Colonic mucosa (tissue), 4 donors: ENCODE measurements at places on chromosomes 4 and X. TPM values are rescaled to one million over a fixed set of nuclear protein-coding genes. Genes with fewer than 3 reads are reported as not detected.

DNA sequence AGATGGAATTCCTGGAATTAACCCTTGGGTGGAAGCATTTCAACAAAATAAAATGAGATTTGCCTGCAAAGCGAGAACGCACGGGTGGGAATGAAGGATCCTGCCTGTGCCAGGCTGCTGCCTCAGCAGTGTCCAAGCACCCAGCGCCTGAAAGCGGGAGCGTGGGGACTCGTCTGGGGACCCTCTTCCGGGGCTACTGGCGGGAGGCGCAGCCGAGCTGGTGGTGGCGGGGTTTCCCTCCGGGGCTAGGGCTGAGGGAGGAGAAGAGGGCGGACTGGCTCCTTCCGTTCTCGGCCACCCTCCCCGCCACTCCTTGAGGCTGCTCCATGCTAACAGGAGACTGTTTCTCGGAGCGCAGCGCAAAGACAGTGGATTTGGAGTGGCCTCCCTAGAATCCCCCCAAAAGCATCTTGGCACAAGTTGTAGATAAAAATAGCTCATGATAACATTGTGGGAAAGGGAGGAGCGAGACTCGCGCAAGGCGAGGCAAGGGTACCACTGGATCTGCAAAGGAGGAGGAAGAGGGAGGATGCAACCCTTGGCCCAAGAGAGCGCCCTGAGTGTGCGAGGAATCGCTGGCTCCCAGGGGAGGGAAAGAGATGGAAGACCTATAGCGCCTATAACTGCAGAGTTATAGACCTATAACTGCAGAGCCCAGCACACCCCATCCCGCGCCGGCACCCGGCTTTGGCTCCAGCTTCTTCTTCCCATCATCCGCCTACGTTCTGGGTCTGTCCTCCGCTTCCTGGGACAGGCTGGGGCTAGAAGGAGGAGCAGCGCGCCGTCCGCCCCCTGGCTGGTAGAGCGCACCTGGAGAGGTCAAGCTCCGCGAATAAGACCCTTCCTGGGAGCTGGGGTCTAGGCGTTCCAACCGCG is 1.3 kb downstream of the HS3ST1 start:
- DNase-seq, result no peak

- DNase-seq, result peak; percentile 58
Observed at GRCh38 chr4:38752941-38753806, 29.6 kb downstream of the TLR10 start.

- no peak for DNase-seq
Observed at GRCh38 chr4:112933790-112934189, 115.7 kb upstream of the ANK2 start.

The PDLIM3 gene
- 34.9 TPM for total RNA-seq

The TCEAL2 gene
- total RNA-seq, result 0.25 TPM

DNA sequence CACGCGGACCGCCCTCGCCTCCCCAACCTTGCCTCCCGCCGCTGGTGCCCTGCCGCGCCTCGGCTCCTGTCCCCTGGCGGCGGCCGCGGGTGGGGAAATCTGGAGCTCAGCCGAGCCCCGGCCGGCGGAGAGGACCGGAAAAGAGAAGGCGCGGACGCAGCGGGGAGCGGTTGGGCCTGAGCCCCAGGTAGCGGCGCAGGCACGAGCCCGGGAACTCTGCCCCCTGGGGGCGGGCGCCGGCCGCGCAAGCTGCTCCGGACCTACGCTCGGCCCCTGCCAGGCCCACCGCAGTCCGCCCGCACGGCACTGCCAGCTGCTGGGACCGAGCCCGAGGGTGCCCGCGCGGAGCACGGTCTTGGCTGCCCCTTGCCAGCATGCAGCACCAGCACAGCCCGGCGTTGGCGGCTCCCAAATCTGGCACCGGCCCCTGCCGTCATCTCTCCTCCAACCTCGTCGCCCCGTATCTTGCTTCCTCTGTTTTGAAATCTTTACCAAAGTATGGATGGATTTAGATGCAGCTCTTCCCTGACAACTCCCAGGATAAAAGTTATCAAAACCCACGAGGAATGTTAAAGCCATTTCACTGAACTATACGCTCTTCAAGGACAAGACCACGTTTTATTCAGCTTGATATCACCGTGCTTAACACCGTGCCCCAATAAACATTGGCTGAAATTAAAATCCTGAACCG is at the start of gene PRSS12:
PRSS12 (minus strand) TSS at position 161 of the 691 bp plus-strand sequence. CDS start 283 bp downstream, outside the sequence.
- peak; percentile 83 for DNase-seq

GRCh38 chr4:80539190-80539589 is 203.7 kb downstream of the CFAP299 start:
- no peak for DNase-seq

- DNase-seq, result no peak
Observed at GRCh38 chr4:153850533-153851280, 61.8 kb upstream of the SFRP2 start.

The IL13RA1 gene
- 52.8 TPM for total RNA-seq

DNA sequence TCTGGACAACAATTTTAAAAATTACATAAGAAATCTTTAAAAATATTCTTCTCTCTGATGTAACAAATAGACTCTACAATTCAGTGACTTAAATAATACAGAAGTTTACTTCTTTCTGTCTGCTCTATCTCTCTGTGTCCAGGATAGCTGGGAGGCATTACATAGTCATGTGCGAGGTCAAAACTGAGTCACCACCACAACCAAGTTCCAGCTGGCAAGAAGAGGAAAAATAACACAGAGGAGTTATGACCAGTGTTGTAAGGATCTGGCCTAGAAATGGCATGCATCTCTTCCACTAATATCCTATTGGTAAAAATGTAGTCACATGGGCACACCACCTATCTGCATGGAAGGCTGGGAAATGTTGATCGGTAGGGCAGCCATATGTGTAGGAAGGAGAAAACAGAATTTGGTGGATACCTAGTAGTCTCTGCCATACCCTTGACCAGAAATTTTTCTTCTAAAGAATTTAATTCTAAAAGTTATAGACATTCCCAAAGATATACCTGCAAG is 39.4 kb upstream of the WDFY3 start:
- DNase-seq, result no peak

DNA sequence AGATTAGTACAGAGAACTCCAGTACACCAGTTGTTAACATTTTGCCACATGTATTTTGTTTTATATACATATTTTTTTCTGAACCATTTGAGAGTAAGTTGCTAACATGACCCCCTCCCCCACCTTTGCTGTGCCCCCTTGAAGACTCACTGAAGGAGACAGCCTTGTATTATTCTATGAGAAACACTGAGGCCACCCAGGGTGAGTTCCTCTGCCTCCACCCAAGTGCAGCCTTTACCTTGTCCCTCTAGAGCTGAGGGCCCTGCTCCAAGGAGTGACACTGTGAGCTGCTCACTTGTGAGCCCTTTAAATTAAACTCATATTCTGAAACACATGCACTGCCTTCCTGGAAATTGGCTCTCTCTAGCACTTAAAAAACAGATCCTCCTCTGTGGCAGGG is 21.1 kb downstream of the KIT start:
- no peak for DNase-seq

DNA sequence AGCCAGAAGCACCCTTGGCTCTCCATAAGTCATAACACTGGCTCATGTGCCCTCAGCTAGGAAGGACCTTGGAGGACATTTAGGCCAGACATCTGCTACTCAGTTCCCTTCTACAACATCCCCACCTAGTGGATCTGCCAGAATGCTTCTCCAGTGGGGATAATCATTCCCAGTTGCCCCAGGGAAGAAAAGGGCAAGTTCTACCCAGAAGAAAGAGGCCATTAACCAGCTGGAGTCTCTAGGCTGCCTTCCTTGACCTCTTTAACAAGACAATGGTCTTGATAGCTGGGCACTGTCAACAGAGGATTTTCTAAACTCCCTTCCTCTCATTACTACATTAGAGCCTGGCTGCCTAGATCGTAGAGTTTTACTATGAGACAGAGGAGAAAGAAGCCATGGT is 42.0 kb downstream of the LGI2 start:
- DNase-seq, result no peak

- no peak for DNase-seq
Observed at GRCh38 chr4:56622176-56622575, 58.9 kb downstream of the HOPX start.

- DNase-seq, result no peak
Observed at GRCh38 chrX:77275392-77275791, 171.8 kb upstream of the FGF16 start.

The TCEAL6 gene
- total RNA-seq, result not detected

DNA sequence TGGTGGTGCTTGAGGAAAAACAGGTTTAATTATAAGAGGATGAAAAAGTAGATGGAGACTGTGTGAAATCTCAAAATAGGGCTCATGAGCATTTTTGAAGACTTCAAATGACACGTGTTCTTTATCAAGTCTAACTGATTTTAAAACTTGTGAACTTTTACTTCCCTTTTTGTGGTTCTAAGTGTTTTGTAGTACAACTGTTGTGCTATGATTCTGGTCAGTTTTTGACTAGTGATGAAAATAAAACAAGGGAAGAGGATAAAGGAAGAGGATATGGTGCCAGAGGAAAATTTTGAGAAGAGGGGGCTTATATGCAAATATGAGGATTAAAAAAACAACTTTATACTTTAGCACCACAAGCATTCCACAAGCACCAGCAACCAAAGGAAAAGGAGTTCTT is 644.0 kb downstream of the RPA4 start:
- no peak for DNase-seq

- no peak for DNase-seq
Observed at GRCh38 chrX:49978176-49978575, 55.8 kb downstream of the CLCN5 start.

DNA sequence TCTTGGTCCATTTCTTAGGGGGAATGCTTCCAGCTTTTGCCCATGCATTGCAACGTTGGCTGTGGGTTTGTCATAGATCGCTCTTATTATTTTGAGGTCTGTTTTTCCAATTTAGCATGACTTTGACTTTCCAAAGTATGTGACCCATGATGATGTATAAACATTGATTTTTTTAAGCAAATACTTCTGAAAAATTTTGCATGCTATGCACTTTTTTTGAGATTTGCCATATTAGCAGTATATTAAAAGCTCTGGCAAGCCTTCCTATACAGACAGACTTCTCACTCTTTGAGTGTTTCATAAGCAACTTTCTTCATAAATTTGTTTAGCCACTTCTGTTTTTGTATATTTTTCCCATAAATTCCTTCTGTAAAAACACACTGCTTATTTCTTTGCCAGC is 746.4 kb upstream of the LCORL start:
- DNase-seq, result no peak

GRCh38 chr4:7761720-7762119 is 177.9 kb downstream of the AFAP1 start:
- DNase-seq, result peak; percentile 65

GRCh38 chr4:124070688-124071484 is 641.6 kb downstream of the ANKRD50 start:
- DNase-seq, result no peak

- DNase-seq, result no peak
Observed at GRCh38 chrX:17616936-17617335, 120.4 kb upstream of the SCML1 start.

- peak; percentile 70 for DNase-seq
Observed at GRCh38 chrX:18390941-18391538, 34.4 kb upstream of the CDKL5 start.

DNA sequence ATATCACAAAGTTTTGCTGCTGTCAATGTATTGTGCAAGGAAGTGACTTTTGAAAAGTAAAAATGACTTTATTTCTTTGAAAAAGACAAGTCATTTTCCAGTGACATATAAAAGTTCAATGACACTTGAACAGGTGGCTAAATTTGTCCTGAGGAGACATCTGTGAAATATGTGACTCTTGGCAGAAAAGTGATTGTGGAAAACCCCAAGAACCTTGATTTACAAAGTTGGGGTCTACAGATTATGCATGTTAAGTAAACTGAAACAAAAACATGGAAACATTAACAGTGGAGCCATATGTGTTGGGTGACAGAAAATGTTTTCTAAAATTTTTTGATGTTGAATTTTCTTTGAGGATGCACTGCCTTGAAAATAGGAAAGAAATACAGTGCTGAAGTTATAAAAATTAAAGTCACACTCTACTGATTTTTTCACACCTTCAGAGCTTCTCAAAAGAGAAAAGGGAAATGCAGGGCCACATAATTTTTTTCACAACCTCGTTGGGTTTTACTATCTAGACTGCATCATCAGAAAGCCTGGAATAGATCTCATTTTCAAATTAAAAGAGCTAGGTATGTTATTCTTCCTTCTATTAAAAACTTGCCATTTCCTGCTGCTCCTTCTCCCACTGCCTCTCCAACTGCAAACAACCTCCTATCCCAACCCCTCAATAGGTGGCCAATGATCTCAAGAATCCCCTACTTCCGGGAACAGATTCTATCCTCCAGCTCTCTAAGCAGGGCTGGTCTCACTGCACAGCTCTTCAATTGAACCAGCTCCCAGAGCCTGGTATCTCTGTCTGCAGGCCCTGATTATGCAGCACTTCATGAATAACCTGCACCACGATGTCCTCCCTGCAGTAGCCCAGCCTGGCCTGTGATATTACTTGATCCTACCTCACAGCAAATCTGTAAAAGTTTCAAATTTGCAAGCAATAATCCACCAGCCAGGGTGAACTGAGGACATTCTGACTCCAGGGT is 570.8 kb upstream of the CPEB2 start:
- no peak for DNase-seq

GRCh38 chr4:128862608-128863311 is 53.3 kb downstream of the JADE1 start:
- no peak for DNase-seq

DNA sequence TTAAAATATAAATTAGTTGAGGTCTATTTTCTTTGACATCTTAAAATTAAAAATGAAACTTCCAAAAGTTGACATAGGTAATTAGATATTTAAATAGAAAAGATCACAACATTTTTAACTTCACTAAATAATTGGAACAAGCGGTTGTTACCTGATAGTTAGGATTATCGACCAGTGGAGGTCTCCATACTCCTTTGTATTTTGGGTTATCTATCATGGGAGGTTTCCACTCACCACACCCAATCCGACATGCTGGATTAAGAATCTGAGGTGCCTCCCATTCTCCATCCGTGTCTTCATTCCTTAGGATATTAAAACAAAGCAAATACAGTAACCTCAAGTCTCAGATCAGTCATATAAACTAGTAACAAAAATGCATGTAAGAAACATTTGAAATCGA is 22.2 kb downstream of the SCOC start:
- no peak for DNase-seq

The SLC10A6 gene
- total RNA-seq, result 0.40 TPM

DNA sequence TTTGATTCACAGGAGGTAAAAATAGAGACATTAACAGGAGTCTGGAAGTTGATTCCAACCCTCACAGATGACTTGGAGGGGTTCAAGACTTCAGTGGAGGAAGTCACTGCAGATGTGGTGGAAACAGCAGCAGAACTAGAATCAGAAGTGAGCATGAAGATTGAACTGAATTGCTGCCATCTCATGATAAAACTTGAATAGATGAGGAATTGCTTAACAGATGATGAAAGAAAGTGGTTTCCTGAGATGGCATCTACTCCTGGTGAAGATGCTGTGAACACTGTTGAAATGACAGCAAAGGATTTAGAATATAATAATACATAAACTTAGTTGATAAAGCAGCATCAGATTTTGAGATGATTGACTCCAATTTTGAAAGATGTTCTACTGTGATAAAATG is 76.5 kb downstream of the RELL1 start:
- DNase-seq, result no peak
